ENCODE measurements at places on chromosomes 2 and 18.

DNA sequence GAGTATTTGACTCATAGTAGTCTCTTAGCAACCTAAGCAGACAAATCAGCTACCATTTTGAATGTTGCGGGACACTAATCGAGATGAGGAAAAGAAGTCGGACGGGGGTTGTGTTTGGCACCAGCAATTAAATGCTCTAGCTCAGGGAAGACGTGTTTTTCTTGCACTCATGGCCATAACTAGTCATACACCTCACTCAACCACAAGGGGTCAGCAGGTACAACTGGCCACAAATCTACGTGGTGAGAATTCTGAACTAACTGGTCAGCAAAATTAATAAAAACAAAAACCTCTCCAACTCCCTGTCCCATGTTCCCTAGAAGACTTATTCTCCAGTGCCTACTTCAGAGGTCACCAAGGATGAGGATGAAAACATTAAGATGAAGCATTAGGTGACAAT is 1467.8 kb downstream of the DPP10 start:
- DNase-seq, result no peak

- DNase-seq, result peak; percentile 70
These were observed 20.8 kb downstream of the CRIM1 start for GRCh38 chr2:36376319-36376765.

DNA sequence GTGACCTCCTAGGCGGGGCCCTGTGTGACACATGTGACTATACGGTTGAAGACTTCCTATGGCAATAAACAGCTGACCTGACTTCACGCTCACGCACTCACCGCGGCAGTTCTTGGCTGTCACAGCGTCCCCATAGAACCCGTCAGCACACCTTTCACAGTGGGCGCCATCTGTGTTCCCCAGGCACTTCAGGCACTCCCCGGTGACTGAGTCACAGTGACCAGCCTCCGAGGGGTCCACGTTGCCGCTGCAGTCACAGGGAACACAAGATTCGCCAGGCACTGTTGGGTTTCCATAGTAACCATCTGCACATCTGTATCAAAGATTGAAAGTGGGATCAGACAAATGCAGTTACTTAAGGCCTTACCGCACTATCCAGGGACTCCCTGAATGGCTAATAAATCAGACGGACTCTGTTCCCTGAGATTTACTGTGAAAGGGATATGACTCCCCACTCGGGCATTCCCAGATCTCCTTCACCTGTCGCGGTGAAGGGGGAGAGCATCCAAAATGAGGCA is 94.5 kb downstream of the LAMA1 start:
- no peak for DNase-seq

DNA sequence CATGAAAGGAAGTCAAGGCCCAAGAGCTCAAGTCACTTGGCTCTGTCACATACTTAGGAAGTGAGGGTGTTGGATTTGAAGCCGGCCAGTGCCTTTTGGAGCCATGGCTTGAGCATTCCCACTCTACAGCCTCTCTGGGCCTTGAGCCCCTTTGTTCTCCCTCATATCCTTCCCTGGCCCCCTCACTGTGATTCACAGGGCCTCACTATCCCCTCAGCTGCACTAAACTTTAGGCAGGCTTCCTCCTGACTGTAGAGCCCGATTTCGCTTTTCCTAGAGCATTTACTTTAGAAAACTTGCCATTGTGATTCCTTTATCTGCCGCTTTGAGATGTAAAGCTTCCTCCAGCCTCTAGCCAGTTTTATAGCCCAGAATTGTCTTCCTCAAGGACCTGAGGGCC is 107.6 kb downstream of the FBXO15 start:
- no peak for DNase-seq

DNA sequence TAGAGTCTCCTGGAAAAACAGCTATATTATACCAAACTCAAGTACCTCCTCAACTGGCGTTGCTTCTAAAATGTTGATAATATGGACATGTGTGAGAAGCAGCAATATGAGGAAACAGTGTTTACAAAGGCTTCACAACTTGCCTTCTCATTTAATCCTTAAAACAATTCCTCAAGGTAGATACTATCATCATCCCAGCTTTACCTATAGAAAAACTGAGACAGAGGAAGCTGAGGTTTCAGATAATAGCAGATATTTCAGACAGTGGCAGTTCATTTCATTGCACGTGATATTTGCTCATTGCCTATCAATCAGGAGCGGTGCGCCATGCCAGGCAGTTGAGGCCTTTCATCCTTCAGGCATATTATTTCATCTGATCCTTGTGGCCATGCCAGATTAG is 8.3 kb downstream of the GALNT5 start:
- no peak for DNase-seq

DNA sequence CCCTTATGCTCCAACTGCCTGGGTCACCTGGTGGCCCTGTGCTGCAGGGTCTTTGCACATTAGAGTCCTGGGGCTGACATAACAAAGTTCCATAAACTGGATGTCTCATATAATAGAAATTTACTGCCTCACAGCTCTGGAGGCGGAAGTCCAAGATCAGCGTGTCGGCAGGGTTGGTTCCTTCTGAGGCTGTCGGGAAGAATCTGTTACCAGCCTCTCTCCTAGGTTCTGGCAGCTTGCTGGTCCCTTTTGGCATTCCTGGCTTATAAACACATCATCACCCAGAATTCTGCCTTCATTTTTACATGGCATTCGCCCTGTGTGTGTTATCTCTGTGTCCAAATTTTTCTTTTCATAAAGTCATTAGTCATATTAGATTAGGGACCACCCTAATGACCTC is 170.5 kb downstream of the NDUFA10 start:
- no peak for DNase-seq

- DNase-seq, result no peak
These were observed 75.1 kb downstream of the AGPS start for GRCh38 chr2:177467646-177468045.

DNA sequence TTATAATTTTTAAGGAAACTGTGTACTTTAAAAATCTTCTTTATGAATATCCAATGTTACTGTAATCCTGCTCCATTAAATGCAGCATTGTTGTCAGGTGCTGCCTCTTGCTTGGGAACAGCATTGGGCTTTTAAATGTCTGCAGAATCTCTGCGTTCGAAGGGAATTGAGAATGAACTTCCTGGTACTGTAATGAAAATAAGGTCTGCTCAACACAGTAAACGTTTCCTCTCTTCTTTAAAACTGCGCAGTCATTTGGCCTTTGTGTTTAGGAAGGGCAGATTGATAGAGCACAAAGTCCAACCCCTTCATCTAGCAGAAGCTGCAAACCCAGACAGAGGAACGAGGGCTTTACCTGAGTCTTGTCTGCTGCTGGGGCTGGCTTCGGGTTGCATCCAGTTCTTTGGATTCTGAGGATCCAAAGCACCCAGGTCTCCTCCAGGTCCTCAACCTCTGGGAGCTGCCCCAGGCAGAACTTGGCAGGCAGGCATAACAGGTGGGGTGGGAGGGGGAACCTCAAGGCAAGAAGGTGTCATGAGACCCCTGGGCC is 104.5 kb downstream of the UGGT1 start:
- peak; percentile 28 for DNase-seq

DNA sequence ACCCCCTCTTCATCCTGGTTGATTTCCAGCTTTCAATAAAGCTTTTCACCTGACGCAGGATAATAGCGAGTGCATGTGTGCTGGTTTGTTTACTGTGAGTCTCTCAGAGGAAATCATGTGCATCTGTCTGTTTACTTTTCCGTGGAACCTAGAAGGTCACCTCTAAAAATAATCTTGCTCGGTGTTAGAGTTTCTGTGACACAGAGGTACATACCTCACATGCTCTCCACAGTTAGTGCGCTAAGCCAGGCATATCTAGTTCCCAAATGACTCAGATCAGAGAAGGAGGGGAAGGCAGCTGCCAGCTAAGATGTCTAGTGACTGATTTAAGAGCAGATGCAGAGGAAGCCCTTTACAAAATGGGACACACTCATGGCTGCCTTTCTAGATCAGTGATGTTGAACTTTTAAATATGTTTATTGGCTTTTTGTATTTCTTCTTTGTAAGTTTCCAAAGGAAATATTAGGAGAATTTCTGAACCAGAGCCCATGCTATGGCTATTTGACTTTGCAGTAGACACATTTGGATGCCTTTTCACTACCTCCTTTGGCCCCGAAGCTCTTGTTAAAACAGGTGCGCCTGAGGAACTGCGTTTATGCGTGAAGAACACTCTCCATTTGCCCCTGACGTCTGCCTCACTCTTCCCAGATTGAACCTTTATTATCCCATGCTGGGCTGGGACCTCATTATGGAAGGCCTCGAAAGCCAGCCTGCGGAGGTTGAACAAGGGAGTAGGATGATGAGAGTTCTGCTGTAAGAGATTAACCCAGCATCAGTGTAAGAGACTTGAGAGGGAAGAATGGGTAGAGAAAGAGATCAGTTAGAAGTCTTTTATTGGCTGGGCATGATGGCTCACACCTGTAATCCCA is 145.6 kb downstream of the FAM161A start:
- peak; percentile 31 for DNase-seq

DNA sequence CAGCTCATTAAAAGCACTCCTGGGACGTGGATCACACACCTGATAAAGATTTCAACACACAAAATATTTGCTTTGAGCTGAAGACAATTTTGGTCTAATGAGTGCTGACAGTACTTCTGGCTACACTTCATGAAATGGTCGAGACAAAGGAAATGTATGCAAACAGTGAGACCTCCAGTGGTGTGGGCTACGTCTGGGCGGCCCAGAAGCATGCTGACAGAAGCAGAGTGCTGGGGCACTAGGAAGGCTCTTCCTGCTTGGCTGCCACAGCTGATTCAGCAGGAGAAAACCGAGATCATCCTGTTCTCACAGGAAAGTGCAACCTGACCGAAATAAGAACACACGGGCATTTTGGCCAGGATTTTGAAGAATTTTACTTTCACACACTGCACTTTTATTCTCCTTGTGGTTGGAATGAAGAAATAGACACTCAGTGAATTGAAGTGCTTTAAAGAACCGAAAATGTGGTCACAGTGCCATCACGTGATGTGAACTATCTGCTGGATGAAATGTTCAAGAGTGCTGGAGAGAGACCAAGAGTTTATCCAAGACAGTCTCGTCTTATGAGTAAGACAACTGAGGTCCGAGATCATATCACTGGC is 149.5 kb downstream of the CCBE1 start:
- peak; percentile 82 for DNase-seq

GRCh38 chr2:121582272-121582671 is 51.6 kb downstream of the RNU4ATAC start:
- DNase-seq, result no peak

DNA sequence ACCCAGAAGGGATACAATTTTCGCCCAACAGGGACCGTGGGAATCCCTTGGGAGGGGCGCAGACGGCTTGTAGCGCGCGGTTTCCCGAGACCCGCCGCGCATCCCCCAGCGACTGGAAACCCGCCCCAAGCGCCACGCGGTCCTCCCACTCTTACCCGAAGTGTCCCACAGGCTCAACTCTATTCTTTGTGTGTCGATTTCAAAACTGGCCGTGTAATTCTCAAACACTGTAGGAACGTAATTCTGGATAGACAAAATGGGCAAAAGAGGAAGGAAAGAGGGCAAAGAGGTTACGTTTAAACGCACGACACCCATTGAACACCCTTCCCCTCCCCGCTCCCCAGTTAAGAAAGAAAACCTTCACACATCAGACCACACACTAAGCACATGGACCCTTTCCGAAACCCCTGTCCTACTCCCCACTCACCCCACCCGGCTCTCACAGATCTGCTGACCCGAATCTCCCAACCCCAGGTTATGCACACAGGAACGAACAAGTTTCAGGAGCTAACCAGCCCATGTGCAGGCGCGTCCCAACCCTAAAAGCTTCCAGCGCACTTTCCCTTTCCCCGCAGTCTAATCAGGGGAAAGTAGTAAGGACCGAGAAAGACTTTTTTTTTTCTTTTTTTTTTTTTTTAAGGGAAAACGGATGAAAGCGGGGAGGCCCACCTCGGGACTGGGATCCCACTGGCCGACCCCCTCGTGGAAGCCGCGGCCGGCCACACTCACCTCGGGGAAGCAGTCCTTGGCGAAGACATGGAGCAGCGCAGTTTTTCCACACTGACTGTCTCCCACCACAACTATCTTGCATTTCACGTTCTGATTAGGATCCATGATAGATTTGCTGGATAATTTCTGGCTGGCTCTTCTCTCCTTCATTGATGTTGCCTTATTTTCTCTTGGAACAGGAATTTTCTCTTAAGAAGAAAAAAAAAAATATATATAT is 655 bp downstream of the RND3 start:
- peak; percentile 70 for DNase-seq

- DNase-seq, result no peak
These were observed 2.4 kb upstream of the ARHGEF4 start for GRCh38 chr2:130834091-130834930.

GRCh38 chr18:79049506-79049905 is 19.7 kb upstream of the ATP9B start:
- DNase-seq, result no peak

DNA sequence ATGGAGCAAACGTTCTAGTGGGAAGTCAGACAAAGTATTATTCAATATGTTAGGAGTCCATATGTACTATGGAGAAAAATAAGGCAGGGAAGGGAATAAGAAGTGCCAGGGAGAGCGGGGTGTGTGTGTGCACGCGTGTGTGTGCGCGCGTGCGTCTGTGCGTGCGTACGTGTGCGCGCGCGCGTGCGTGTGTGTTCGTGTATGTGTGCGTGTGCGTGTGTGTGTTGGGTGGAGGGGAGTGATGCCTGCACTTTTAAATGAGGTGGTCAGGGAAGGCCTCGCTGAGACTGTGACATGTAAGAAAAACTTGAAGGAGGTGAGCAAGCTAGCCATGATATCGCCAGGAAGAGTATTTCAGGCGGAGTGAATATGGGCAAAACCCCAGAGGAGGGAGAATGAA is 1.6 kb upstream of the MREG start:
- DNase-seq, result no peak

DNA sequence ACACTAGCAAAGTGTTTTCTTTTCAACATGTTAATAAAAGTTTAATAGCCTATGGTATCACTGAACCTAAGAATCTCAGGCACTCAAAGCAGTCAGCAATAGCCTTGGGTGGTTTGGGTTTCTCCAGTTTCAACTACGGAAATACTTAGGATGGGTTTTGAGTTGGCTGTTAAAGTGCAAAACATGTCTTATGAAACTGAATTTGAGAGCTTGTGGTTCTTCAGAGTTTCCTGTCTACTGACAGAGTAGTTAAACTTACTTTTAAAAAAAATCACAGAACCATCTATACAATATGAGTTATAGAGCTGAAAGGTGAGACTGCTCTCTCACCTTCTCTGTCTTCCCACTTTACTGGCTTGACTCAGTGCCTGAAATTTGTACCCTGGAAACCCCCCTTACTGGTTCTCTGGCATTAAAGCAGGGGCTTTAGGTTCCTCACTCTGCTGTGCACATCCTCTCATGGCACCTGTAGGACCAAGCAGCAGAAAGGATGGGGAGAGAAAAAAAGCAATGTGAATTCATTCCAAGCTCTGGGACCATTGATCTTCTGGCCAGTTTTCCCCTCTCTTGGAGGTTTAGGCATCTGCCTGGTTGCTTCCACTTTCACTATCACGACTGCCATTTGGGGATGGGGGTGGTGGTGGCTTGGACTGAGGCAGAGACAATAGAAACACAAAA is 18.1 kb downstream of the CCDC141 start:
- peak; percentile 15 for DNase-seq

- DNase-seq, result no peak
These were observed 97.4 kb upstream of the CYRIA start for GRCh38 chr2:16763056-16763455.

- peak; percentile 46 for DNase-seq
These were observed 1.1 kb upstream of the WBP1 start for GRCh38 chr2:74457129-74457548.
